Fibroblast of the aortic adventitia (primary cell): ENCODE measurements at places on chromosomes 2 and 18.

- DNase-seq = peak; percentile 90
Measured at GRCh38 chr2:38178556-38179419, 102.8 kb upstream of the CYP1B1 start.

DNA sequence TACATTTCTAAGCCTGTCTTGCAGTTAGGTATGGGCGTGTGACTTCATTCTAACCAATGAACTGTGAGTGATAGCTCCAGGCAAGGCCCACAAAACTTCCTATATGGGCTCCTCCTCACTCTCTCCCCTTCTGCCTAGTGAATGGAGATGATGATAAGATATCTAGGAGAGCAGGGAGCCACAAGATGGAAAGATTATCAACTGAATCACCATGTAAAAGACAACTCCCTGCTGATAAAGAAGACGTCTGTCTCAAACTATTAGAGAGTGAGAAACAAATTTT is 237.1 kb downstream of the GPD2 start:
- DNase-seq = no peak

DNA sequence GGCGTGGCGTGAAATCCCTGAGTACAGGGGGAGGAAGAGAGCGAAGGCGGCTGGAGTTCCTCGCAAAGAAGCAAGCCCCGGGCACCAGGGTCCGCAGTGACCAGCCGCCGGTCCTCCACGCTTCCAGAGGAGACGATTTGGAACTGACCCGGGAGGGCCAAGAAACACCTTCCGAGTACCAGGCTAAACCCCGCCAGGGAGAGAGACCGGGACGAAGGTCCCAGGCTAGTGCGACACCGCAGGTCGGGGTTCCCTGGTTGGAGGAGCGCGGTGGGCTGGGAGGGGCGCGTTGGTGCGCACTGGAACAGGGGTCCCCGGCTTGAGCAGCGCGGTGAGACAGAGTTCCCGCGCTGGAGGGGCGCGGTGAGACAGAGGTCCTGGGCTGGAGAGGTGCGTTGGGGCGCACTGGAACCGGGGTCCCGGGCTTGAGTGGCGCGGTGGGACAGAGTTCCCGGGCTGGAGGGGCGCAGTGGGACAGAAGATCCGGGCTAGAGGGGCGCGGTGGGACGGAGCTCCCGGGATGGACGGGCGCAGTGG is 901 bp downstream of the WDFY1 start:
- DNase-seq = no peak

GRCh38 chr18:74222710-74223494 is 68.9 kb downstream of the CYB5A start:
- DNase-seq = peak; percentile 46

- DNase-seq = no peak
Measured at GRCh38 chr2:109345653-109346480, 216.9 kb downstream of the SH3RF3 start.
